ENCODE measurements at places on chromosomes 3 and 15.

- no peak for DNase-seq
Measured at GRCh38 chr3:197364410-197365071, 66.1 kb upstream of the DLG1 start.

- DNase-seq, result no peak
Measured at GRCh38 chr15:89108835-89109234, 20.6 kb downstream of the ABHD2 start.

- no peak for DNase-seq
Measured at GRCh38 chr3:1404270-1404962, 311.6 kb downstream of the CNTN6 start.

- DNase-seq, result peak; percentile 2
Measured at GRCh38 chr15:77224352-77224751, 153.4 kb upstream of the TSPAN3 start.

DNA sequence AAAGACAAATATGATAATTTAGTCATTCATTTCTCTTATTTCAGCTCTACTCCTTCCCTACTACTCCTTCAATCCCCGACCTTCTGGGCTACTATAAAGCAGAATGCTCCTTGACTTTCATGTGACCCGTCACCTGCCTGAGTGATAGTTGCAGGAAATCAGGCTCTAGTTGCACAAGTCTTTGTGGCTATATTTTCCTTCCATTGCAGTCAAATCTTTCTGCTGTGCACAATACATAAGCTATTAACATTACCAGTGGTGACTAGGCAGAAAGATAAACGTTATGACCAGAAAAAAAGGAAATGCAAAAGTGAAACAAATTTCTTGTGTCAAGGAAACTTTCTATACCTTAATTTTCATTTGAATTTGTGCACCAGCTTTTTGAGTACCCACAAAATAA, 2.3 kb downstream of the SUCNR1 start:
- DNase-seq, result no peak

GRCh38 chr3:143203848-143204247, 84.3 kb downstream of the CHST2 start:
- no peak for DNase-seq

DNA sequence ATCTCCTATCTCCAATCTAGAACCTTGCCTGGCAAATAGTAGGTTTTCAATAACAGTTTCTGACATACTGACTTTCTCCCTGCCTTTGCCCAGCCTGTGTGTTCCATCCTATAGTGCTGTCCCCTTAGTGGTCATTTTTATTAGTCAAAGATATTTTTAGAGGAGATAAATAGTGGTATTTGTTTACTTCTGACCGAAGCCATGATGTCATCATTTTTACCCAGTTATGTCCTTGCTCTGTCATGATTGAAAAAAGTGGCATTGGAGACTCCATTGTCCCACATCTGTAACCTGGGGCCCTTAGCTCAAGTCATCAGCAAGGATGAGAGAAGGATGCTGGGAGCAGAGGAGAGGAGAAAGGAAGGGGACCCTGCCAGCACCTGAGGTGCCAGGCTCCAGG, 80.6 kb upstream of the ATP2B2 start:
- DNase-seq, result no peak

GRCh38 chr15:78394981-78395616, 42.9 kb upstream of the IREB2 start:
- no peak for DNase-seq
